Cortex of kidney (tissue), 1 donor: ENCODE measurements at places on chromosomes 5 and 9.

DNA sequence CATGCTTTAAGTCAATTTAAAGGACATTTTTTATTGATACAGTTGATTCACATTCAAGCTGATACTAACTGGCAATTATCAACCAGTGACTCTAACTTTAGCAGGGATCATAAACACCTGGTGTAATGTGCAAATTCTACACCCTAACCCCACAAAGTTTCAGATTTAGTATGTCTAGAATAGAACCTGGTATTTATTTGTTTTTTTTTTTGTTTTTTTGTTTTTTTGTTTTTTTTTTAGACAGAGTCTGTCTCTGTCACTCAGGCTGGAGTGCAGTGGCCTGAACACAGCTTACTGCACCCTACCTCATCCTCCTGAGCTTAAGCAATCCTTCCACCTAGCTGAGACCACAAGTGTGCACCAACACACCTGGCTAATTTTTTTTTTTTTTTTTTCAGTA is 311.2 kb upstream of the SEMA6A start:
- DNase-seq = no peak

DNA sequence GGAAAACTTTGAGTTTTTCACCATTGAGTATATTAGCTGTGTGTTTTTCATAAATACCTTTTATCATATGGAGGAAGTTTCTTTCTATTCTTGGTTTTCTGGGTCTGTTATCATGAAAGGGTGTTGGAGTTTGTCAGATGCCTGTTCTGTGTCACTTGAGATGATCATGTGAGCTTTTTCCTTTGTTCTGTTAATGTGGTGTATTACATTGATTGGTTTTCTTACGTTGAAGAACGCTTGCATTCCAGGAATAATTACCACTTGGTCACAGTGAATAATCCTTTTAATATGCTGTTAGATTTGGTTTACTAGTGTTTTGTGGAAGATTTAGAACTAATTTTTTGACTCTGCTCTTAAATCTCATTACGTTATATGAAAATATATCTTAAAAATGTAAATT is 7.8 kb downstream of the PLEKHG4B start:
- no peak for DNase-seq

- DNase-seq = no peak
These were observed 55.2 kb upstream of the PDE8B start for GRCh38 chr5:77155179-77155785.

- no peak for DNase-seq
These were observed 10.5 kb downstream of the PJA2 start for GRCh38 chr5:109399092-109399759.

- no peak for DNase-seq
These were observed 774.8 kb downstream of the BRINP1 start for GRCh38 chr9:118594428-118594827.

- DNase-seq = no peak
These were observed 759.5 kb downstream of the TAF11L14 start for GRCh38 chr5:18393565-18394442.

GRCh38 chr9:86336058-86336457 is 18.2 kb downstream of the TUT7 start:
- no peak for DNase-seq

GRCh38 chr5:55900068-55900467 is 48.9 kb downstream of the IL31RA start:
- no peak for DNase-seq

GRCh38 chr5:57259704-57260103 is 85.8 kb downstream of the GPBP1 start:
- DNase-seq = no peak

DNA sequence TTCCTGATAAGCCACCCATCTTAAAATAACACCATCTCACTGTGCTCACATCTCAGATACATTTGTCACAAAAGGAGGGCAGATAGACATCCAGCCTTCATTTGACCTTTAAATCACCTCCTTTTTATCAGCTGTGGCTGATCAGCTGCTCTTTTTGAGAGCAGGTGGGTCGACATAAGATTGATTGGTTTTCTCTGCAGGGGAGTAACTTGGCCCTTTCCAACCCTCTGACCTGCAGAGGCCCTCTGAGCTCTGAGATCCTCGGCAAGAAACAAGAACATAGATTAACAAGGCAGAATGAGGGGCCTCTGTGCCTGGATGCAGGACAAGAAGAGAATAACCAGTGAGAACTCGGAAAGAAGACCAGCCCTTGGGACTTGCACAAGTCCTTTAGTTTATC is 33.5 kb upstream of the GLRA1 start:
- DNase-seq = no peak

- DNase-seq = no peak
These were observed 19.1 kb downstream of the FSD1L start for GRCh38 chr9:105466898-105467455.

GRCh38 chr9:130987738-130988399 is 21.1 kb upstream of the LAMC3 start:
- DNase-seq = no peak

- no peak for DNase-seq
These were observed 43.2 kb upstream of the ANKRD33B start for GRCh38 chr5:10520706-10521105.

DNA sequence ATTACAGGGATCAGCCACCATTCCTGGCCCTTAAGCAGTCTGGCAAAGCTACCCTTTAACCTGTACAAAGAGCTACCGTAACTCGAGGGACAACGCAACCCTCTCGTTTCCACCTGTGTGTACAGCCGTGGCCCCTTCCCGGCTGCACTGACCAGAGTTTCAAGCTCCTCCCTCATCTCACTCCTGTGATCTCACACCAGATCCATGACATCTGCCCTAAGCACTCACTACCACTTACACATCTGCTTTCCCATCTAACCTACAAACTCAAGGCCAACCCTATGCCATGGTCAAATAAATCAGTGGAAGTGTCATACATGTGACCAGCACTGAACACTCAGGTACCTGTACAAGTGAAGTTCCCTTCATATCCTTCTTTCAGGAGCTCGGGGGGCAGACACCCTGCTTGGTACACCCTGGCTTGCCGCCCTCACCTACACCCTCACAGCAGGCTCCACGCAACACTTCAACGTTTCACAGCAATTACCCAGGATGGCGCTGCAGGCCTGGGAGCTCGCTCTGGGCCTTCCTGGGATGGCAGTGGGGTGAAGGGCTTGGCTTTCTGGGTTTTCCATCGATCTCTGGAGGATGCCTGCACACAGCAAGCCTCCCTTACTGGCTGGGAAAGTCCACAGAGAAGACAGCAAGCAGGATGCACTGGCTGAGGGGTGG is 61.7 kb downstream of the PRRT1B start:
- no peak for DNase-seq

- no peak for DNase-seq
These were observed 505.1 kb downstream of the TLR4 start for GRCh38 chr9:118209343-118209742.

DNA sequence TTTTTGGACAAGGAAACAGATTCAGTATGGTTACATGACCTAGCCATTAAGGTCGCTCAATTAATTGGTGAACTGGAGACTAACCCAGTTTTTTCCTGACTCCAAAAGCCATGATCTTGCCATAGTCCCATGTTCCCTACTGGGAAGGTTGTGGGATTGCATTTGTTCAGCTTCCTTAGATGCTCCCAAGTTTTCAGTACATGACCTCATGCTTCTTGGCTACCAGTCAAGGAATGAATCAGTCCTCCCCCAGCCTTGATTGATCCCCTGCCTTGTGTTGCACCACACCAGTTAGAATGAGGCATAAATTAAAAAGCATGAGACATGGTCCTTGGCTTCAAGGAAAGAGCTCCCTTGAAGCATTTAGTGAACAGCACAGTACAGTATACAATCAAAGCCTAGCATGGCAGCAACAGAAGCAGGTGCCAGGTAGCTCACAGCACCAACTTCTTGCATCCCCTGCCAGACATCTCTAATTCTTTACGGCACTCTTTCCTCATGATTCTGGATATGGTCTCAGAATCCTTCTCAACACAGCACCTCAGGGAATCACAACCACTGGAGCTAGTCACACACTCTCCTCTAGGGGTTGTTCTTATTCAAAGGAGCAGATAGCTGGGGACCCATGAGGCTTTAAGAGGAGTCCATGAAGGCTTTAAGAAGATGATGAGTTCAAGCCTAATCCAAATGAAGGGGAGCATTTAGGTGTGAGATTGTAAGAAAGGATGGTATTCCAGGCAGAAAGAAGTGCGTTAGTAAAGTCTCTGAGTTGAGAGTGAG is 295.5 kb upstream of the CLINT1 start:
- no peak for DNase-seq

- no peak for DNase-seq
These were observed 58.0 kb upstream of the ARRDC3 start for GRCh38 chr5:91441082-91441481.

- DNase-seq = no peak
These were observed 98.6 kb upstream of the FER start for GRCh38 chr5:108649106-108649505.

GRCh38 chr5:118628660-118629354 is 359.5 kb downstream of the DTWD2 start:
- DNase-seq = no peak

DNA sequence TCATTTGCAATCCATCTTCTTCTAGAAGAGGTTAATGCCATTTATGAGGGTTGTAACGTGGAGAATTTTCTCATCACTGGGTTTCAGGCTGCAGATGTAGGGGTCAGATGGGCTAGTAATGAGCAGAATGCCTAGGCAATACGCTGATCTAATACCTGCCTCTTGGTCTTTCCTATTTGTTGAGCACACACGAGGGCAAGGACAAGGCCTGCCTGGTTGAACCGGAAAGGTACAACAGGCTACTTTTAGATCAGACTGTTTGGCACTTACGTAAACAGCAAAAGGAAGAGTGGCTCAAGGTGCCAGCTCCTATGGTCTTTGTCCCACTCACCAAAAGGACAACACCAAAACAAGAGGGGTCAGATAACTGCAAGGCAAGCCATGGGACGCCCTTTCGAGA is 24.0 kb upstream of the GNE start:
- no peak for DNase-seq

DNA sequence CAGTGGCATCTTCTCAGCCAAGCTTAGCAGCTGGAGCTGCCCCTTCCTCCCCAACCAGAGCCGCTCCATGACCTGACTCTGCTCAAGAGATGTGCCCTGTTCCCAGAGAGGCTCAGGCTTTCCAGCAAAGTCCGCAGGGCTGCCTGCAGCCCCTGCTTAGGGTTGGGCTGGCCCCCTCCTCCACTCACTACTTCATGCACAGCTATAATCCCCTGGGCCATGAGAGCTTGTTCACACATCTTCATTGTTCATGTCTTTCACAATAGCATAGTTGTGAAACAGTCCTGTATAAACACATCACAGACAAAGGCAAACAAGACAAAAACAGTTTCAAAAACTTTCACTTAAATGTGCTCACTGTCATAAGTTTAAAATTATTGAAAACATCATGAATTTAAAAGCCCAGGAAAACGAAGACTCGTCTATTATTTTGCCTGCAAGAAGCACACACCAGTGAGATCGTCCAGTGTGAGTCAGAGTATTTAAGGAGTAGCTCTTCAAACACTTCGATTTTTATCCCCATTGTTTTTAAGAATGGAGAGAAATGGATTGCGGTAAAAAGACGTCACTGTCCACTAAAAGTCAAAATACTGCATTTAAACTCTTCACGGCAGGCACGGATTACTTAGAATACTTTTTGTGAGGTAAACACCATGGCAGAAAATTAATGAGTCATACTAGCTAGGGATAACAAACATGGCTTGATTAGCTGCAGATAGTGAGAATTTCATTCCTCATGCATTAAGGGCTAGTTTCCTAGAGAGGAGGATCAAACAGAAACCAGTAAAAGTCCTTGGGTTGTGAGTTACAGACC is 40.7 kb upstream of the S1PR3 start:
- no peak for DNase-seq

DNA sequence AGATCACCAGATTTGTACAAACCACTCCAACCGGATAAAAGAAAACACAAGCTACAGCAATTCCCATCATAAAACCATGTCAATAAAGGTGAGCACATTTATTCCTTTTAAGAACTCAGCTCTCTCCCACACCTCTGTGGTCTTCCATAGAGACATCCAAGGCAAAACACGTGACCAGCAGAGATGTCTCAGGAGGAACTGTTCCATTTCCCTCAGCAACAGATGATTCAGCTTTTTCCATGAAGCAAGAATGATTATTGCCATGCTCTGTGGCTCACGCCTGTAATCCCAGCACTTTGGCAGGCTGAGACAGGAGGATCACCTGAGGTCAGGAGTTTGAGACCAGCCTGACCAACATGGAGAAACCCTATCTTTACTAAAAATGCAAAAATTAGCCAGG is 15.8 kb downstream of the GZMK start:
- DNase-seq = no peak

- no peak for DNase-seq
These were observed 237.7 kb downstream of the ADAMTS6 start for GRCh38 chr5:65244031-65244430.

DNA sequence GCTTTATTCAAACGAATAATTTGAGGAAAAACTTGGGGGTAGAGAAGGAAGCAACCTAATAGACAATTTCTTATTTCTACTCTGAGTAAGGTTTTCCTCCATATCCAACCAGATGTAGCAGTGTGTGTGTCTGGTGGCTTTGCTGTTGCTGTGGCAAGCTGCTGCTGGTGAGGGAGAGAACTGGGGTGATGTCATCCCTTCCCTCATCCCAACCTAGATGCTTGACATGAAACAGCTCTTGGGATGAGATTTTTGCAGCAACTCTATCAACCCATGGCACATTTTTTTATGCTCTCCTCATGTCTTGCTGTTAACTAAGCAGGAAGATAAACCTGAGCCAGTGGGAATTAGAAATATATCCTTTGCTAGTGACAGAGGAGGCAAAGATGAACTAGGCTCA is 135.8 kb downstream of the PCSK1 start:
- no peak for DNase-seq

GRCh38 chr5:68932830-68933434 is 160.9 kb upstream of the SLC30A5 start:
- DNase-seq = no peak

DNA sequence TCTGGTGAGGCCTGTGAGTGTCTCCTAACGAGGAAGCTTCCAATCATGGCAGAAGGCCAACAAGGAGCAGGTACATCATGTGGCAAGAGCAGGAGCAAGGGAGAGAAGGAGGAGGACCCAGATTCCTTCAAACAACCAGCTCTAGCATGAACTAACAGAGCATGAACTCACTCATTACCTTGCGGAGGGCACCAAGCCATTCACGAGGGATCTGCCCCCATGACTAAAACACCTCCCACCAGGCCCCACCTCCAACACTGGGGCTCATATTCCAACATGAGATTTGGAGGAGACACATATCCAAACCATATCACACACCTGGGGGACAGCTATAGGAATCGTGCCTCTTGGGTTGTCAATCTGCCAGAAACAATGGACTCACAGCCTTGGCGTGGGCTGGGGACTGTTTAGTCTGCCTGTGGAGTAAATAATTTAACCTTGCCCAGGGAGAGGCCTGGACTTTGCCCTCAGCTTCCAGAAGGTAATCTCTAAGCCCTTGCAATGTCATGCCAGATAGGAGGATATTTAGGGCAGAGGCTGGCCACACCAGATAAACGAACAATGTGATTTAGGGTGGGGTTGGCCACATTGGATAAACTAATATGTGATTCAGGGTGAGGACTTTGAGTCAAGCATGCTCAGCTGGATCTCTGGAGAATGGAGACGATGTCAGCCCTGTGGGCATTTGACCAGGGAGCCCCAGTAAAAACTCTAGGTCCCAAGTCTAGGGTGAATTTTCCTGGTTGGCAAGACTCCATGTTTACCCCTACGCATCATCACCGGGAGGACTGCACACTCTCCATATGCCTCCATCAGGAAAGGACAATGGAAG is 13.6 kb upstream of the VDAC1 start:
- no peak for DNase-seq

- no peak for DNase-seq
These were observed 4.6 kb upstream of the ERAP2 start for GRCh38 chr5:96871686-96872085.

- DNase-seq = no peak
These were observed 667.9 kb upstream of the ITGA1 start for GRCh38 chr5:52119768-52120167.
